KG1 (cell line): ENCODE measurements at places on chromosomes 2 and 18.

GRCh38 chr2:217305882-217306281 is 446.0 kb upstream of the TNP1 start:
- DNase-seq, result no peak

GRCh38 chr18:10361660-10362059 is 92.8 kb upstream of the APCDD1 start:
- no peak for DNase-seq

DNA sequence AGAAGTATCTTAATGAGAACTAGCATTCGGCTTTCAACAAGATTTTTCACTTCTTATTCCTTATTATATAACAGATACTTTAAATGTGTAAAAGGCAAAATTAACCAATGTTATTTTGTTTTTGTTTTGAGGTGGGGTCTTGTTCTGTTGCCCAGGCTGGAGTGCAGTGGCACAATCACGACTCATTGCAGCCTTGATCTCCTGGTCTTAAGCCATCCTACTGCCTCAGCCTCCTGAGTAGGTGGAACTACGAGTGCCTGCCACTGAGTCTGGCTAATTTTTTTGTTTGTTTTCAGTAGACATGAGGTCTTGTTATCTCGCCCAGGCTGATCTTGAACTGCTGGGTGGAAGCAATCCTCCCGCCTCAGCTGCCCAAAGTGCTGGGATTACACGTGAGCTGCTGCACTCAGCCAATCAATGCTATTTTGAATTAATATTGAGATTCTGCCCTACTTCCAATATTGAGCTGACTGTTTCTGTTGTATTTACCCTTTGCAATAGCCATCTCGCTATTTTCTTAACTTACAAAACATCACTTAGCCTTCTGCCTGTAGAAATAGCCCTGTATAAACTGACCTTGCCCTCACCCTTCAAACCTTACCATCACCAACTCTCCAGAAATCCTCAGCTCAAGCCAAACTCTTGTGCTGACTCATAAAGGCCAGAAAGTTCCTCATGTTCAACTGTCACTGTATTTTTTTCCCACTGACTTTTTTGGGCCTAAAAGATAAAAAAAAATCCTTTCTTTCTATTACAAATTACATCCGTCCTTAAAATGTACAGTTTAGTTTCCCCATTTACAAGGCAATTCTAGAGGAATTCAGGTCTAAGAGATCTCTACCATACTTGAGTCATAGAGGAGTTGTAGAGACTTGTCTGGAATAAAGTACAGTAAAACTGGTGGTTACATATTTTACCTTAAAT is 94.3 kb downstream of the OLA1 start:
- DNase-seq, result no peak

- no peak for DNase-seq
Observed at GRCh38 chr2:60678551-60678950, 77.5 kb upstream of the PAPOLG start.

- no peak for DNase-seq
Observed at GRCh38 chr2:127622561-127623387, 23.2 kb upstream of the GPR17 start.

DNA sequence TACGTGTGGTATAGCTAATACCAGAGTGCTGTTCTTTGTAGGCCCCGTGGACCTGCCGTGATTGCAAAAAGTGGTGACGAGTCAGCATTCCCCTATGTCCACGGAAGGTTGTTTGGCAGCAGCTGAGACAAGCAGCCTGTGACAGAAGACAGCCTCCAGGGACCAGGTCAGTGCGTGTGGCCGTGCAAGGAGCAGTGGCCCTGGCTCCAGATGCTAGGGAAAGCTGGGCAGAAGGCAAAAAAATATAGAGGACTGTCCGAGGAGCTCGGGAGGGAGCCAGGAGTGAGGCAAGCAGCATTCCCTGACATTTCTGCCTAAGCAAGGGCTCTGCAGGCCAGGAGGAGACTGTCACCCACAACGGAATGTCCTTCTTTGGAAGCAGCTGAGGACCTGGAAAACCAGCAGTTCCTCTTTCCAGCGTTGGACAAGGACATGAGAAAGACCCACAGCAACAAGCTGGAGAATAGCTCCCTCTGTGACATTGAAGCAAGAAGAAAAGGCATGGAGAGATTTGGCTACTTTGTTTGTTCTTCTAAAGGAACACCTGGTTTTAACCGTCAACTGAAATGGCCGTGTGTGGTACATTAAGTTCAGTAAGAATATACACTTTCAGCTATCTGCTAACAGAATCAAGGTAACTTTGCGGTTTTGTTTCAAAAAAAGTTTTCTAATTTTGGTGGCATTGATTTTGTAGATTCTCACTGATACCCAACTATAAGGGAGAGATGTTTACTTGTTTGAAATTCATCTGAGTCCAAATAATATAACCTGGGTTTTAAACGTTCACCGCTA is 58.3 kb downstream of the NPAS2 start:
- no peak for DNase-seq

DNA sequence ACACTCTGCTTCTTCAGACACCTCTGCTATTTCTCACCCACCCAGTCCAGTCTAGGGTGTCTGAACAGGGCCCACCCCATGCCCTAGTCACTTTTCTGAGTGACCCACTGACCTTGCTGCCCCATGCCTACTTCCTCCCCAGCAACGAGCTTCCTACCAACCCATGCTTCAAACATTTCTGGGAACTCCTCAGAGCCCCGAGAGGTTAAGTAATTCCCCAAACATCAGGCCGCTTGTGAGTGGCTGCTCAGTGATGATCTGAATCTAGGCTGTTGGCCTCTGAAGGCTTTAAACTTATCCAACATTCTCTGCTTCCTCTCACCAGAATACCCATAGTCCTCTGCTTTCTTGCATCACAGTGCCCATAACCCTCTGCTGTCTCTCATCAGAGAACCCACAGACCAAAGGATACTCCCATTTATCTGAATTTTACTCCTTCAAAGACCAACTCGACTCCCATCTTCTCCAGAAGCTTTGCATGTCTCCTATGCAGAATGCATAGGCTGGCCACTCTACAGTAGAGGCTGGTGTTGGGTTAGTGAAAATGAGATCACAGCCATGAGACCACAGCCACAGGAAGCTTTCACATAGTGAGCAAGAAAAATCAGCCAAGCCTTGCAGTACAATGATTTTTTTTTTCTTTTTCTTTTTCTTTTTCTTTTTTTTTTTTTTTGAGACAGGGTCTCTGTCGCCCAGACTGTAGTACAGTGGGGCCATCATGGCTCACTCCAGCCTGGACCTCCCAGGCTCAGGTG is 309.5 kb upstream of the LYPD1 start:
- DNase-seq, result no peak

- DNase-seq, result no peak
Observed at GRCh38 chr18:49849331-49850217, 36.2 kb upstream of the ACAA2 start.

GRCh38 chr2:9264301-9264700 is 57.7 kb downstream of the ASAP2 start:
- no peak for DNase-seq

DNA sequence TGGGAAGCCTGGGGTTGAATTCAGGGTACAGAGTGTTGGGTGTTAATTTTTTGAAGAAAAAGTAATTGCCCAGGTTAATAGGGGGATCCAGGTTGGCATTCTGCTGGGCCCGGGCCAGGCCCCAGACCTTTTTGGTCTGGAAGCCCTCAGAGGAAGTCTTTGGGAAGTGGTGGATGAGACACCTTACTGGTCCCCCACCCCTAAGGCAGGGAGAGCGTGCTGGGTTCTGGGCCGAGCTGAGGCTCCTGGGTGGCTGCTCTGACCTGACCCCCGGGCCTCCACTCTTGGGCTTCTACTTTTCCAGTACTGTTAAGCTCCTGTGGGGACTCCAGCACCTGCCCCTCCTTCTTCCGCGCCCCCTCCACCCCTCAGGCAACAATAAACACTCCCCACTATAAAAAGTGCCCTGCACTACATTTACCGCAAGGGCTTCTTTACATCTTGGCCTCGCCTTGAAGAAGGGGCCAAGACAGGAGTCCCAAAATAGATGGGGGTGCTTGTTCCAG is 753 bp upstream of the HOXD3 start:
- no peak for DNase-seq

DNA sequence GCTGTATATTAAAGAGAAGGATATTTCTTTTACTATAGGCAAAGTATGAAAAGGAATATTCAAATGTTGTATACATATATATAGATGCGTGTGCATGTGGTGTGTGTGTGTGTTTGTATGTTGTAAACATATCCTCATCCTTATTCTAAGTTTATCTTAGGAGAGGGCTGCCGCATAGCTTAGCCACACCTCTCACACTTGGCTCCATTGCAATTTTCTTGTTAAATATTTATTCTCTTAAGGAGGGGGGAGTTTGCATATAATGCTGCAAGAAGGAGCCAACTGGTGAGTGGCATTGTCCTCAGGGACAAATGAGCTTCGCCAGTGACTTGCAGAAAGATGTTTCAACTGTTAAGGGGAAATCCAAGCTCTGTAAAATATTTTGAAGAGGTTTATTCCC is 360.1 kb upstream of the RND3 start:
- DNase-seq, result no peak

DNA sequence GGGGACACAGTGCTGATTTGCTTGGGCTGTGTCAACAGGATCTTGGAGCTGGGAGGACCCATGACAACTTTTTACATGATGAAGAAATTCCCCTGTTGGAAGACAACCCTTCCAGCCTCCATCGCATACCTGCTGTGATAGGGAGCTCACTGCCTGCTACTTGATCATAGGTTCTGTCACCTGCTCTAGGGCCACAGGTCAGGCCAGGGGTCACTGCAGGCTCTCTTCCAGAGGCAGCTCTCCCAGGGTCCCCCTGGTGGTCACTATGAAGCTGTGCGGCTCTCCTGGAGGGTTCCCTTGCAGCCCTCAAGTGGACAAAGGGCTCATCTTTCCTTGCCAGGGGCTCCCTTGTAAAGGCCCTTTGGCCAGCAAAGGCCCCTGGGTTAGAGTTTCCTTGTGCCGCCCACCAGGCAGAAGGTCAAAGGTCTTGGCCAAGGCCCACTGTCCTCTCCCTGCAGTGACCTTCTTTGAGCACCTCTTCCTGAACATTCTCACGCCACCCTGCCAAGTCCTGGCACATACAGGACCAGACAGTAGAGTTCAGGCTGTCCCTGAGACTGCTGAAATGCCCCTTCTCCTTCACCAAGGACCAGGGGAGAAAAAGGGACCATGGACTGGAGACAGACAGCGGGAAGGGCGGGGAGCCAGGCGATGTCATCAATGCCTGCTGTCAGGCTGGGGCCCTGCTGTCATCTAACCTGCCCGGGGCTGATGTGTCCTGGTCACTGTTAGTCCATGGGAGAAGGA is 345.1 kb downstream of the DYSF start:
- no peak for DNase-seq

GRCh38 chr2:240846873-240847595 is 21.6 kb upstream of the AGXT start:
- DNase-seq, result no peak

GRCh38 chr2:49901202-49902065 is 747.1 kb upstream of the FSHR start:
- no peak for DNase-seq

DNA sequence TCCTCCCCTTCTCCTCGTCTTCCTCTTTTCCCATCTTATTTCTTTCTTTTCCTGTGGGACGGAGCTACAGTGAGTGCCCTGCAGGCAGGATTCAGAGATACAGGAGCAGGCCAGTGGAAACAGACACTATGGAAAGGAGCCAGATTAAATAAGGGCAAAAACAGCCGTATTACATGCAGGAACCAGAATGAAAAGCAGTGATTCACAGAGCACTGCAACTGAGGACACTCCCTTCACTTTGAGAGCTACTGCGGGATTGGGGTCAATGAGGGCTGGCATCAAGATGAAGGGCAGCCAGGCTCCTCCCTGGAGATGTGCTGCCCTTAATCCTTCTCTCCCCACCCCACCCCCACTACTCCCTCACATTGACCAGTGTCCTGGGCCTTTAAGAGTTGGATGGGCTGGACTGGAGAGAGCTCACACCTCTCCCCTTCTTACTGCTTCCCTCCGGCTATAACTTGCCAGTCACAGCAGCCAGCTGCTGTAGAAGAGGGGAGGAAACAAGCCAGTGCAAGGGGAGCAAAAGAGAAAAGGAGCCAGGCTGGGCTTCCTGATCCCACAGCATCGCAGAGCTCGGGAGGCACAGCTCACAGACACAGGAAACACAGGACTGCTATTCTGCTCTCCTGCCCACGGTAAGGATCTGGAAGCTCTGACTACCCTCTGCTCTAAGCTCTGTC is at the start of gene PLCD4:
Gene PLCD4 (plus strand): TSS at position 464 of the 680 bp plus-strand sequence. CDS start 7,841 bp downstream, outside the sequence.
- no peak for DNase-seq

- no peak for DNase-seq
Observed at GRCh38 chr18:79527656-79528315, 132.1 kb downstream of the NFATC1 start.

DNA sequence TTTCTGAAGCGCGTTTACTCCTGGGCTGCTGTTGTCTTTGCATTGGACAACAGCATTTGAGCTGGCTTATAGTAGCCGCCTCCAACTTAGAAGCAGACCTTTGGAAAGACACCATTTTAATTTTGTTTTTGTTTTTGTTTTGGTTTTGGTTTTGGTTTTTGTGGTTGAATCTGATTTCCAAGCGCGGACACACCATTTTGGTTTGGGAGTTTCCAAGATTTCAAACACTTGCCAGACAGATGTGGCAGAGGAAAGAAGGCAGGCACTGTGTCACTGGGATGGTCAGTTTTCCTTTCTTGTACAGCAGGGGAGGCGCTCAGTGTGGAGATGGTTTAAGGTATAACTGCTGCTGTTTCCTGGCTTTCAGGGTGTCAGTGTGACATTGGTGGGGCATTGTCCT is 126.8 kb downstream of the LAMA3 start:
- no peak for DNase-seq

- DNase-seq, result no peak
Observed at GRCh38 chr2:46029332-46029811, 267.8 kb upstream of the EPAS1 start.

- DNase-seq, result no peak
Observed at GRCh38 chr2:225472161-225472560, 72.7 kb downstream of the NYAP2 start.

DNA sequence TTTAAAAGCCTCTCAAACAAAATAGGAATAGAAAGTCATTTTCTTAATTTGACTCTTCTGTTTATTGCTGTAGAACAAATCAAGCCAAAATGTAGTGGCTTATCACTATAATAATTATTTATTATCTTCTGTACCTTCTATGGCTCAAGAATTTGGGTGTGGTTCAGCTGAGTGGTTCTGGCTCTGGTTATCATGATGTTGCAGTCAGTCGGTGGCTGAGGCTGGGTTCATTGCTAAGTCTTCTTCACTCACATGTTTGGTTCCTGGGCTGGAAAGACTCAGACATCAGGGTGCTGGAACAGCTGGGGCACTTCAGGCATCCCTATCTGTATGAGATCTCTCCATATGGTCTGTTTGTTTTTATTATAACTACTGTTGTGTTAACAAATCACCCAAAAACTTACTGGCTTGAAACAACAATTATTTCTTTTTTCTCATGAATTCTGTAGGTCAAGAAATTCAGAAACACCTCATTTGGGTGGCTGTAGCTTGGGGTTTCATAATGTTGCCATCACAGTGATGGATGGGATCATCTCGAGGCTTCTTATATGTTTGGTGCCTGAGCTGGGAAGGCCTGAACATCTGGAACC is 242.6 kb upstream of the FBXO11 start:
- DNase-seq, result no peak
